ENCODE measurements at places on chromosomes 5 and 9. TPM values are rescaled to one million over a fixed set of nuclear protein-coding genes. Genes with fewer than 3 reads are reported as not detected.

- H3K36me3 ChIP-seq, result no peaks in the 10 kb centered on the region
- H3K27ac ChIP-seq, result no peak overlapping the region
- peak; percentile 56 for DNase-seq
- H3K27me3 ChIP-seq, result no peaks in the 10 kb centered on the region
- no peak overlapping the region for H3K4me3 ChIP-seq
Observed at GRCh38 chr5:91438871-91439270, 55.8 kb upstream of the ARRDC3 start.

The DNAI1 gene
- total RNA-seq, result 0.22 TPM

DNA sequence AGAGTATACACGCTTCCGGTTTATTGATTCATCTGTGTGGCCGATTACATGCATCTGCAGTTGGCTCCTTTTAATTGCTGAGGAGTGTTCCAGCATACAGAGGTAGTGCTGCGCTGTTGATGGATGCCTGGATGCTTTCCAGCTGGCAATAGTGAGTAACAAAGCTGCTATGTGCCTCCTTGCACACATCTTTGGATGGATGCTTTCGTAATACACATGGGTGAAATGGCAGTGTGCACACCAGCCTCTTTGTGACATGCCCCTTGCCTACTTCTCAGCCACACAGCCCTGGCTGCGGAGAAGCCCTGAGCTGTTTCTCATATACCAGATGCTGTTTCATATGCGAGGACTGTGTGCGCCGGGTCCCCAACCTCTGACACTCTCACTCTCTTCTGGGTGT, 151.0 kb downstream of the GADD45G start:
- H3K36me3 ChIP-seq, result no peaks in the 10 kb centered on the region
- H3K4me3 ChIP-seq, result no peak overlapping the region
- H3K4me1 ChIP-seq, result peaks cover 2% of the 10 kb centered on the region

GRCh38 chr5:17277907-17278306, 60.5 kb downstream of the BASP1 start:
- H3K36me3 ChIP-seq, result peaks cover 17% of the 10 kb centered on the region
- H3K27ac ChIP-seq, result no peak overlapping the region
- no peak for DNase-seq
- no peak overlapping the region for H3K4me3 ChIP-seq
- no peaks in the 10 kb centered on the region for H3K27me3 ChIP-seq

The SLC4A9 gene
- total RNA-seq, result not detected

GRCh38 chr9:116541402-116541801, 145.7 kb upstream of the TRIM32 start:
- no peaks in the 10 kb centered on the region for H3K27me3 ChIP-seq
- H3K4me3 ChIP-seq, result no peak overlapping the region
- peaks cover 14% of the 10 kb centered on the region for H3K36me3 ChIP-seq
- no peak for DNase-seq
- no peaks in the 10 kb centered on the region for H3K4me1 ChIP-seq
- no peak overlapping the region for H3K27ac ChIP-seq

The FOXD4L5 gene
- total RNA-seq, result not detected

GRCh38 chr5:172144291-172144815, 43.7 kb downstream of the STK10 start:
- DNase-seq, result no peak
- H3K27ac ChIP-seq, result no peak overlapping the region
- H3K27me3 ChIP-seq, result no peaks in the 10 kb centered on the region
- H3K4me3 ChIP-seq, result no peak overlapping the region

DNA sequence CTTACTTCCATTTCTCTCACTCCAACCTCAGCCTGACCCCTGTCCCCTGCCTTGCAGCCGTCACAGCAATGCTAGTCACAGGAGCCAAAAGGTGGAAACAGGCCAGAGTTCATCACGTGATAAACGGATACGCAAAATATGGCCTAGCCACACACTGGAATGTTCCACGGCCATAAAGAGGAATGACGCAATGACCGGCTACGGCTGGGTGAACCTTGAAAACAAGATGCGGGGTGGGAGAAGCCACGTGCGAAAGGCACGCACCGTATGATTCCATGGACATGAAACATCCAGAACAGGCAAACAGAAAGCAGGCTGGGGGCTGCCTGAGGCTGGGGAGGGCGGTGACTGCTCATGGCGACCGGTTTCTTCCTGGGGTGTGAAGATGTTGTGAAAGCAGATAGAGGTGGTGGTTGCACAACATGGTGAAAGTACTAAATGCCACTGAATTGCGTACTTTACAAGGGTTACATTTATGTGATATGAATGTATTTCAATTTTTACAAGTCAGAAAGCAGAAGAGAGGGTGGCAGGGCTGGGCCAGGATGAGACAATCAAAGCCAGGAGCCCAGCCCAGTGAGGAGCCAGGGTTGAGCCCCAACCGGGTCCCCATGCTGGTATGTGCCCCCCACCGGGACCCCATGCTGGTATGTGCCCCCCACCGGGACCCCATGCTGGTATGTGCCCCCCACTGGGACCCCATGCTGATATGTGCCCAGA, 117.8 kb upstream of the SARDH start:
- no peak for DNase-seq
- H3K4me3 ChIP-seq, result no peak overlapping the region
- peaks cover 7% of the 10 kb centered on the region for H3K36me3 ChIP-seq
- H3K27ac ChIP-seq, result no peak overlapping the region
- H3K4me1 ChIP-seq, result no peaks in the 10 kb centered on the region

DNA sequence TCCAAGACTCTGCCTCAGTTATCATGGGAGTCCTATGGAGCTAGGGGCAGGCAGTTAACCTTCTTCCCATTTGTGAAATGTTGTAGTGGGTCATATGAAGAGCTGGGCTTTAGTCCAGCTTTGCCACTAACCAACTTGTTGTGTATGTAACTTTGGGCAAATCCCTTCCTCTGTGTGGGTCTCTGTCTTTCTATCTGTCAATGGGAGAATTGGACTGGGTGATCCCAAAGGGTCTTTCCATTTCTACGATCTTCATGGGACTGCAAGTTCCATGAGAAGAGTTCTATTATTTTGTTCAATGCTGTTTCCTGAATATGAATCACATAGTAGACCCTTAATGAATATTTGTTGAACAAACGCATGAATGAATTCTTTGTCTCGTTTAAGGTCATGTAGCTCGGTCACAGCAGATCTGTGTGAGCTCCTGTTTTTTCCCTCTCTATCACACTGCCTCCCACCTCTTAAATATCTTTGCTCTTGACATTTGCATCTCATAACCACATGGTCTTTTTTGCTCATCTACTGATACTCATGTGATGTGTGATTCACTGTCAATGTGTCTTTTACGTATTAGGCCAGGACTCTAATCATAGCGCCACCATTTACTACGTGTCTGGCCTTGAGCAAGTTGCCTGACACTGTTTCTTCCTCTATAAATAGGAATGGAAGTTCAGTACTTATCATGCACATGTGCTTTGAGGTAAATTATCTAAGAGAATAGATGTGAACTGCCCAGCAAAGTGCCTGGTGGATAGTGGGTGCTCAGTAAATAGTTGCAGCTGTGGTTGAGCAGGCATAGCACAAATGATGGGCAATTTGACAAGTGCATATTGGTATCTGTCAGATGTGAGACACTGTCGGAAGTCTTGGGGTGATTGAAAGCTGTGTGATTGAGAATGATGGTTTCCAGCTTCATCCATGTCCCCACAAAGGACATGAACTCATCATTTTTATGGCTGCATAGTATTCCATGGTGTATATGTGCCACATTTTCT, 37.4 kb downstream of the PTTG1 start:
- H3K4me1 ChIP-seq, result no peaks in the 10 kb centered on the region
- H3K27ac ChIP-seq, result no peak overlapping the region
- peaks cover 2% of the 10 kb centered on the region for H3K36me3 ChIP-seq
- no peak overlapping the region for H3K4me3 ChIP-seq

GRCh38 chr5:36897616-36898015, 21.0 kb downstream of the NIPBL start:
- no peak for DNase-seq
- no peak overlapping the region for H3K27ac ChIP-seq
- no peaks in the 10 kb centered on the region for H3K4me1 ChIP-seq
- H3K27me3 ChIP-seq, result no peaks in the 10 kb centered on the region
- no peaks in the 10 kb centered on the region for H3K36me3 ChIP-seq

DNA sequence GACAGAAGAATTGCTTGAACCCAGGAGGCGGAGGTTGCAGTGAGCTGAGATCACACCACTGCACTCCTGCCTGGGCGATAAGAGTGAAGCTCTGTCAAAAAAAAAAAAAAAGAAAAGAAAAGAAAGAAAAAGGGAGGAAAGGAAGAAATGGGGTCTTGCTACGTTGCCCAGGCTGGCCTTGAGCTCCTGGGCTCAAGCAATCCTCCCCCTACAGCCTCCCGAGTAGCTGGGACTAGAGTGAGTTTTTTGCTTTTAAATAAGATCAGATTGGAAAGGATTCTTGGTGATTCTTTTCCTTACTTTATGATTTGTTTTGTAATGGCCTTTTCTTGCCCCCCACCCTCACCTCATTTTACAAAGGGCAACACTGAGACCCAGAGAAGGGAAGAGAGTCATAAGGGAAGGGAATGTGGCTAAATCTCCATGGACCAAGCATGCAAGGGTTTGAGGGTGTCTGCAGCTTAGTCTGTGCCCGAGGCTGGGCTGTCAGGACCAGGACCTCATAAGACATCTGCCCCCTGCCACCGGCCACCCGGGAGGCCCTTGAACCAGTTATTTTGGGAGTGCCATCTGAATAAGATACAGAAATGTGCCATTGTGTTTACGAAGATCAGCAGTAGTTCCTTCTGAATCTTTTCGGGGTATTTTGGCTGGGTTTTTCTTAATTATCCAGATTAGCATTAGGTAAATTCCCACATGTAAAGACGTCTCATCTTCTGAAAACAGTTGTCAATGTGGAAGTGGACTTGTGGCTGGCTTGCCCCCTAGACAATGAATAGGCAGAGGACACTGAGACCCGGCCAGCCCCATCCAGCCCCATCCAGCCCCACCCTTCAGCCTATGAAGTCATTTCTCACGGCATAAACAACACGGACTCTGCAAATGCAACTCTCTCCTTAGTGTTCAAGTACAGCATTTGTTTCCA, 44.5 kb upstream of the GRHPR start:
- no peaks in the 10 kb centered on the region for H3K27me3 ChIP-seq
- H3K36me3 ChIP-seq, result no peaks in the 10 kb centered on the region
- no peak overlapping the region for H3K27ac ChIP-seq

DNA sequence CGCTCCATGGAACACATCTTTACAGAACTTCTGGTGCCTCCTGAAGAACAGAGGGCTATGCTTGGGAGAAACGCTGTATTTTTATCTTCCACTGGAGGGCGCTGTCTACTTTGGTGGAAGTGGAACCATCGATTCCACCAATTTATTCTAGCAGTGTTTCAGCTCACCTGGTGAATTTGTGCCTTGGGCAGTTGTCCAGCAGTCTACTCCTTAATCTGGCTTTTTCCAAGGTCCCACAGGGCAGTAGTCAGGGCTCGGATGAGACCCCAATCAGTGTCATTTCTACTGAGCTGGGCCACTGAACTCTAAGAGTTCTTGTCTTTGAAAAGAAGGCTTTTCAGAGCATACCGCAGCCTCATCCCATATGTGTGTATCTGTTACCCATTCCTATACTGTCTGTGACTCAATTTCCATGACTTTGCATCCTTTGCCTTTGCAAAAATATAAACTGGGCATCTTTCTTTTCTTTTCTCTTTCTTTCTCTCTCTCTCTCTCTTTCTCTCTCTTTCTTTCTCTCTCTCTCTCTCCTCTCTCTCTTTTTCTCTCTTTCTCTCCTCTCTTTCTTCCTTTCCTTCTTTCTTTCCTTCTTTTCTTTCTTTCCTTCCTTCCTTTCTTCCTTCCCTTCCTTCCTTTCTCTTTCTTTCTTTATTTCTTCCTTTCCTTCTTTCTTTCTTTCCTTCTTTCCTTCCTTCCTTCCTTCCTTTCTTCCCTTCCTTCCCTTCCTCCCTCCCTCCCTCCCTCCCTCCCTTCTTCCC, 138.4 kb upstream of the ZNF618 start:
- H3K27me3 ChIP-seq, result no peaks in the 10 kb centered on the region
- H3K4me3 ChIP-seq, result no peak overlapping the region
- DNase-seq, result peak; percentile 70
- peaks cover under 1% of the 10 kb centered on the region for H3K4me1 ChIP-seq

- H3K36me3 ChIP-seq, result no peaks in the 10 kb centered on the region
- peak within 1 kb of the TSS; percentile 57 for H3K4me3 ChIP-seq
- no peak within 1 kb of the TSS for H3K27ac ChIP-seq
Observed at GRCh38 chr5:127072861-127073846, at the start of gene C5orf63. TSS of gene C5orf63 (minus strand) at chr5:127073502. CDS start at chr5:127058995, 14,507 bp downstream.

DNA sequence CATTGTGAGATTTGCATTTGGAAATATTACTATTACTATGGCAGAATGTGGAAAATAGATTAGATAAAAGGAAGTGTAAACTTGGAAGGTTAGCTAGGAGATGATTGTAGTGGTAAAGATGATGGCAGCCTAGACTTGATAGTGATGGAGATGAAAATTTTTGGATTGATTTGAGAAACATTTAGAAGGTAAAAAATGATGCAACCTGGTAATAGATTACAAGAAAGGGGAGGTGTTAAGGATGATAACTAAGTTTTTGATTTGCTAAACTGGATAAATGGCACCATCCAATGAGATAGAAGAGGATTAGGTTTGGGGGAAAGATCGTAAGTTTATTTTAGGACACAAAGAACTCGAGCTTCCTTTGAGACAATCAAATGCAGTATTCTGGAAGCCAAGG, 8.9 kb upstream of the SLC30A5 start:
- H3K27me3 ChIP-seq, result no peaks in the 10 kb centered on the region
- H3K4me3 ChIP-seq, result no peak overlapping the region
- H3K4me1 ChIP-seq, result no peaks in the 10 kb centered on the region

DNA sequence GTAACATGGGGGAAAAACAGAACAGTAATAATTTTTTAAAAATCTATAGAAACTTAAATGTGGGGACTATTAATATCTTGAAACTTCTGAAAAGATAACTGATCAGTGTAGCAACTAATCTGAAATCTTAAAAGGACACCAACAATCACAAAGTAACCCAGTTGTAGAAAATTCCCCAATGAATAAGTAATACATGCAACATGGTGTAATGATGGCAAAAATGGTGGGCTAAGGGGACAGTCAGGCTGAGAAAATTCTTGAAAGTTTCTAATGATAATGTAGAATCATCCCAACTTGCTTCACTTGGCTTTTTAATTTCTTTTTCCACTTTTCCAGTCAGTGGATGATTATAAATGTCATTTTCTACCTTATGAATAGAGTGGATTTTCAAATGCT, 5.4 kb downstream of the NFIL3 start:
- no peak overlapping the region for H3K27ac ChIP-seq
- no peak for DNase-seq
- no peak overlapping the region for H3K4me3 ChIP-seq
- no peaks in the 10 kb centered on the region for H3K4me1 ChIP-seq
- H3K27me3 ChIP-seq, result peaks cover 14% of the 10 kb centered on the region

DNA sequence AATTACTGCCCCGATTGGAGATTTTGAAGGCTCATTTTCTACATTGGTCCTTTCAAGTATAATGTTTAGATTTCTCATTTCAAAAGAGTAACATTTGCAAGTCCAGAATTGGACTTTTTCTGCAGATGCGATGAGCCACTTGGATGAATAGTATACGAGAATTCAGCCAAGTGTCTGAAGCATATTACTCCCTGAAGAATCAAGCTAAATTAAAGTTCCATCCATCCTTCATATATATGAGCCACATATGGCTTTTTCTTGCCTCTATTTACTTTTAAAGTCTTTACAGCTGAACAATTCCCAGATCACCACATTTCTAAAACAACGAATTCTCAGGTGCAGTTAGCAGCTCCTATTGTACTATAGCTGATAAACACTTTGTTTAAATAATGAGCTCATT, 288.7 kb downstream of the CEMIP2 start:
- H3K36me3 ChIP-seq, result no peaks in the 10 kb centered on the region
- no peak overlapping the region for H3K4me3 ChIP-seq
- no peak overlapping the region for H3K27ac ChIP-seq
- H3K4me1 ChIP-seq, result no peaks in the 10 kb centered on the region
- DNase-seq, result no peak

The CCL21 gene
- total RNA-seq, result not detected

GRCh38 chr9:95974389-95974788, 98.9 kb downstream of the ERCC6L2 start:
- no peak overlapping the region for H3K27ac ChIP-seq
- peaks cover 32% of the 10 kb centered on the region for H3K36me3 ChIP-seq
- H3K27me3 ChIP-seq, result no peaks in the 10 kb centered on the region
- no peak for DNase-seq
- 0 out of 2 replicates have a peak, but pooled peaks cover 2% of the 10 kb centered on the region for H3K4me1 ChIP-seq

Measured in H9 (cell line).